ENCODE measurements at places on chromosomes 13 and 19.
A peak's percentile ranks its signal among the peaks of the same experiment; 100 is the strongest.

GRCh38 chr19:7789447-7789846 is 26.4 kb downstream of the CLEC4M start:
- DNase-seq = no peak

- no peak for DNase-seq
These were observed 126.4 kb downstream of the SPRY2 start for GRCh38 chr13:80214521-80214991.

- no peak for DNase-seq
These were observed 9.3 kb downstream of the MAP3K10 start for GRCh38 chr19:40200341-40201099.

- DNase-seq = no peak
These were observed 33.3 kb upstream of the OLFM2 start for GRCh38 chr19:9969688-9969975.

GRCh38 chr19:44748426-44749254 is at the start of gene BCL3:
Gene BCL3, plus strand, starts transcription at chr19:44748708. Its CDS starts 83 bp downstream, at chr19:44748791.
- no peak for DNase-seq

DNA sequence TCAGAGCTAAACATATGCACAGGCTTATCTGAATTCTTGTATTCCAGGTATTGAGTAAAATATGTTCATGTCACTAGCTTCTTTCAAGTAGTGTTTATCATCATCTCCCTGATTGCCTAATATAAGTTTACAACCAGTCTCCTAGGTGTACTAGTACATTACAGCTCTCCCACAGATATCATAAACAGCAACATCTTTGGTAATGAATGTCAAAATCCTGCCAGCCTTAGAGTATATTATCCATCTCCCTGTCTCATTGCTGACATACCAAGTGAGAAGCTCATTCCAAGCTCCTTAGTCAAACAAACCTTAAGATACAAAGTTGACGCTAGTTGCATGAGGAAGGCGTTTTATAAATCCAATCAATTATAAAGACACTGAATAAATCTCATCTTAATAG is 689.1 kb upstream of the GPC6 start:
- no peak for DNase-seq

DNA sequence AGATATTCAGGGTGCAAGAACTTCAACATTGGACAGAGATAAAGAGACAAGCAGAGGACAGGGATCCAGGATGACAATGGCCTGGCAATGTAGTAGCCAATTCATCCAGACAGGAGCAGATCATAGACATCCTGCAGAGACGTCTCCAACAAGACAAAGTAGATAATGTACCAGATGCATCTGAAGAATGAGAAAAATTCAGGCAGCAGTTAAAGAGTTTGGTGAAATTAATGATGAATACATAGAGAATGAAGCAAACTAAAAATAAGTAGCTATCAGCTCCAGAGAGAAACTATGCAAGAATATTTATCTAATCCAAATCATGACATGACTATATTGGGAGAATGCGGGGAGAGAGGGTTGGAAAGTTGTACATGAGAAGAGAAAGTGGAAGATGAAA is 278.4 kb upstream of the DACH1 start:
- DNase-seq = no peak

- no peak for DNase-seq
These were observed 232.0 kb downstream of the KLF5 start for GRCh38 chr13:73290844-73291243.

DNA sequence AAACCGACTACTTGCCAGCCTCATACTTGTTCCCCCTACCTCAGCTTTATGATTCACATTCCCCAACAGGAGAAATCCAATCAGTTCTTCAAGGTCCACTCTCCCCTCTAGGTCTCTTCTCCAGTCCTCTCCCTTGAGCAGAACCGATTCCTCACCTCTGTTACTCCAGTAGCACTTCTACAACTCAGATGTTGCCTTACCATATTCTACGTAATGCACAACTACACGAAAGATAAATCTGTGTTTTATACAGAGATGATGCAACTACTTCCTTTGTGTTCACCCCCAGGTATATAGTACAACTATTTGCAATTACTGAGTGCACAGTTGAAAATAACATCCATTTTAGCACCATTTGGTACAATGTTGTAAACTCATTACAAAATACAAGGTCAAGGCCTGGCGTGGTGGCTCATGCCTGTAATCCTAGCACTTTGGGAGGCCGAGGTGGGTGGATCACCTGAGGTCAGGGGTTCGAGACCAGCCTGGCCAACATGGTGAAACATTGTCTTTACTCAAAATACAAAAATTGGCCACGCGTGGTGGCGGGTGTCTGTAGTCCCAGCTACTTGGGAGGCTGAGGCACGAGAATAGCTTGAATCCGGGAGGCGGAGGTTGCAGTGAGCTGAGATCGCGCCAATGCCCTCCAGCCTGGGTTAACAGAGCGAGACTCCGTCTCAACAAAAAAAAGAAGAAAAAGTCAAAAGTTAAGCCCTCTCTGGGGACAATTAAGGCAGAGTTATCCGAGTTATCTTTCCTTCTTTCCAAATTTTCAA is 2.8 kb upstream of the WBP4 start:
- DNase-seq = no peak

DNA sequence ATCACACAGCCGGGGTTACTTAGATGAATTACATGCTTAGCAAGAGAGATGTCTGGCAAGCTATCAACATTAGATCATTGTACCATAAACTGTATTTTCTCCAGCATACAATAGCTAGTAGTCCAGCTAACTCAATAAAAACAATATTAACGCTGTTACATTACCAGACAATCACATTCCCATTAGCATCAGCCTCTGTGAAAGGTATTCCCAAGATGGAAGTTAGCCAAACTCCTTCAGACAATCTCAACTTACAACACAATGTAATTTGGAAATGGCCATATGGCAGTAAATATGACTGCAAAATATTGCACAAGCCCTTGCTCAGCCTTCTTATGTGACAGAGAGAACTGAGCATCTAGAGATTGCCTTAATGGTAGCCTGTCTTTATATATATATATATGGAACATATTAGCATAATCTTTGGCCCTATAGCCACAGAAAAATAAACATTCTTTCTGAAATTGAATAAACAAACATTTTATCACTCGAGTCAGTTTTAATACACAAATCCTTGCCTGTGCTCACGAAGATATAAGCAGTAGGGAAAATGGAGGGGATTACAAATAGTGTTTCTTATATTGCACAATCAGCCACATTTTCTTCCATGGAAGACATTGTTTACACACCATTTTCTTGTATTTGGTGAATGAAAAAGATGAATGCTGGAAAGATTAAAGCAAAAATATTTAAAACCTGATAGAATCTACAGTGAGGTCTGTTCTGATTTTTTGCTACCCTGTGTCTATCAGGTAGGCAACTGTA is 1060.5 kb downstream of the DIAPH3 start:
- no peak for DNase-seq

GRCh38 chr19:15241259-15241910 is 9.1 kb upstream of the EPHX3 start:
- no peak for DNase-seq

DNA sequence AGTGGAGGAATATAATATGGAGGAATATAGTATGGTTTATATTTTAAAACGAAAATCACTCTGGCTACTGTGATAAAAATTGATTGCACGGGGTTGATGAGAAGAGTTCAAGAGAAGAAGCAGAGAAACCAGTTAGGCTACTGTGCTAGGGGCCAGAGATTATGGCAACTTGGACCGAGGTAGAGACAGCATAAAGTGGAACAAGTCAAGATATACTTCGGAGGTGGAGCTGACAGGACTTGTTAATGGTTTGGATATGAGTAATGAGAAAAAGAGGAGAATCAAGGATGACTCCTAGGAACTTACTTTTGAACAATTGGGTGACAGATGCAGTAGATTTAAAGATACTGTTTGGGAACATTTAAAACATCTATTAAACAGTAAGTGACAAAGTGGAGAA is 6.6 kb upstream of the WDFY2 start:
- no peak for DNase-seq

GRCh38 chr13:109274188-109274821 is 512.1 kb downstream of the IRS2 start:
- DNase-seq = no peak

DNA sequence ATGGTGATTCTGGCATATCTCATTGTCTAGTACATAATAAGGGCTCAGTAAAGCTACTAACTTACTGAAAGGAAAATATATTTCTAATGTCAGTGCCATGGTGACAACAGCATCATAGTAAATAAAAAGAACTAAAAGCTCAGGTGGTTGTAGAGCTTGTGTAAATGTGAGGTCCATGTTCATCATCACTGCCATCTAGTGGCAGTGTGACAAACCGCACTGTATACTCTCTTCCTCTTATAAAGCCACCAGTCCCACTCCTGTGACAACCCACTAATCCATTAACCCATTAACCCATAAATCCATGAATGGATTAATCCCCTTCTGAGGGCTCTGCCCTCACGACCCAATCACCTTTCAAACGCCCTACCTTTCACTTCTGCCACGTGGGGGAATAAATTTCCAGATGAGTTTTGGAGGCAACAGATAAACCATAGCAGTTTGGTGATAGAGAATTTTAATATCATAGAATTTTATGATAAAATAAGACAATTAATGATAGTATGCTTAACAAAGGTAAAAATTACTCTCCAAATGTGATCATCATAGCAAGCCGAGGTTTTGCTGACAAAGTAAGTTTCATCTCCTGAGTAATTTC is 160.4 kb upstream of the SGCG start:
- no peak for DNase-seq

GRCh38 chr13:47708386-47708785 is 292.7 kb downstream of the SUCLA2 start:
- DNase-seq = no peak

DNA sequence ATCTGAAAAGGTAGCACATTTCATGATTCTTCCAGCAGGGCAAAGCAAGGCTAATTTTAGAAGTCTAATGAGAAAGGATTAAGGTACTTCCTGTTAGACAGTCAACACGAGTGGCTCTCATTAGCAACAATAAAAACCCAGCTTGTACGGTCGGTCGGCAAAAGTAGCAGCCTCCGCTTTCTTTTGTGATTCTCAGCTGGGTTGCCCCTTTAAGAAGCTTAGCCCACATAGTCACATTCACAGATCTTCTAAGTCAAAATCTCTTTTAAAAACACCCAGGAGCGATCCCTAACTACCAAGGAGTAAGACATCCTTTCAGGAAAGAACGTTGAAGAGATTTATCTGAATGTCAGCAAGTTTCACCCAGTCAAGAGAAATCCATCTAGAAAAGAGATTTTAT is 684.8 kb downstream of the DIAPH3 start:
- DNase-seq = no peak

DNA sequence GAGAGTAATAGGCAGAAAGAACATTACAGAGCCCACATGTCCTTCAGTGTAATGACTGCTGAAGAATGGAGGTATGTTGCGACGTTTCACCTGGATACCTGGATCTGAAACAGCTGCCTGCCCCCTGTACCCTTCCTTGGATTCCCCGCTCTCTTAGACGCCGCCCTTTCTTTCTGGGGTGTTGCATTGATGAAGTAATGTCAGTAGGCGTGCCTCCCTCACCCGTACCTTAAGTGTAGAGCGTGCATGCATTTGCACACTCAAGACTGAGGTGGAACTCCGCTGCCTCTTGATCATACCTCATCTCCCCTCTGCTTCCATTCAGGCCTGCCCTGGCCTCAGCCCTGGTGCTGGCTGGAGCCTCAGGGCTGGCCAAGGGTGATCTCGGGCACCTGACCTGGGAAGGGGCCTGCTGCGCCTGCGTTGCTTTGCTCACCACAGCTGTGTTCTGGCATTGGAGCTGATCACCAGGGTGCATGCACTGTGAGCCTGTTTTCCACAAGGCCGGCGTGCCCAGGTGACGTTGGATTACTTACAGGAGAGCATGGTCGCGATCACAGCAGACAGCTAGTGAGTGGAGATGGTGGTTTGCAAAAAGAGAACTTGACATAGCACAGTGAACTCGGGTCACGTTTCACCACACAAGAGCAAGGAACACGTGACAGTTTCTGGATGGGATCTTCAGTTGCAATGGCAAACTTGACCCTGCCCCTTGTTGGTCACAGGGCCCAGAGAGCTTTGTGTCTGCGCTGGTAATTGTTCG is 99.0 kb downstream of the ARHGEF7 start:
- DNase-seq = peak; percentile 40

GRCh38 chr13:50290186-50290585 is 274.9 kb downstream of the KCNRG start:
- DNase-seq = no peak

DNA sequence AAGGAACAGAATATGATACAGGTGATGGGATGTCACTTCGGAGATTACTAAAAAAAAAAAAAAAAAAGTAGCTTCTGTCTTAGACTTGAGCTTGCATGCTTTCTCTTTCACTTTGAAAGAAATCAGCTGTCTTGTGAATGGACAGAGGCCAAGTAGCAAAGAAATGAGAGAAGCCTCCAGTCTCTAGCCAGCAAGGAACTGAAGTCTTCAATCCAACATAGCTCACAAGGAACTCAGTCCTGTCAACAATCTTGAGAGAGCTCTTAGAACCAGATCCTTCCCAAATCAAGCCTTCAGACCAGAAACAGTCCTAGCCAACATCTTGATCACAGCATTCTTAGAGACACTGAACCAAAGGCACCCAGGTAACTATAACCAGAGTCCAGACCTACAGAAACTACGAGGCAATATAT is 7.7 kb downstream of the N4BP2L2 start:
- DNase-seq = no peak

DNA sequence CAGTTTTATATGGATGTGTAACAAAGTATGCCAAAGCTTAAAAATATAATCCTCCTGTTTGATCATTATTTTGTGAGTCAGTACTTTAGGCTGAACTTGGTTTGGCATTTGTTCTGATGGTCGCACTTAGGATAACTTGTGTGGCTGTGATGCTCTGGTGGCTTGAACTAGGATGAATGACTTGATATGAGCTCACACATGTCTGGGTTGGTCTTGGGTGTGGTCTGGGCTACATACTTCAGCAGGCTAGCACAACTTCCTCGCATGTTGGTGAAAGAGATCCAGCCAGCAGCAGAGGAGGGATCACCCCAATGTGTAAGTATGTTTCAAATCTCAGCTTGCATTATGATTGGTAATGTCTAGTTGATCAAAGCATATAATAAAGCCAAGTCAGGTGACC is 969.1 kb upstream of the PCDH9 start:
- DNase-seq = no peak

- no peak for DNase-seq
These were observed 457.4 kb downstream of the DIAPH3 start for GRCh38 chr13:59706101-59706976.

DNA sequence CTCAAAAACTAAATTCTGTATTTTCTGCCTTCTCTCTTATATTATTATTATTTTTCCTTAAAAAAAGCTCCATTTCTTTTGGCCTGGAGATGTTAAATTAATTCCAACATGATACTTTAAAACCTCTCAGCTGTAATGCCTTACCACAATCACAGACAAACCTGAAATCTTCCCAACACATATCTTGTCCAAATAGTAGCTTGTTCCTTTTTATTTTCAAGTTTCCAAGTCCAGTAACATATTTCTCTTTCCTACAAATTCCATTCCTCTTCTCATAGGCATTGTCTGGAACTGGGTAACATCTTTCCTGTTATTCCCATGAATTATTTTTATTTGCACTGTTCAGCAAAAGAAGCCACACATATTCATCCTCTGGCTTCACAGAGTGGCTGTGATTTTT is 137.0 kb downstream of the SLITRK6 start:
- no peak for DNase-seq

Data from amygdala (tissue), 56 donors.